ENCODE measurements at places on chromosomes 11 and 22.

- no peak for DNase-seq
Observed at GRCh38 chr22:30236875-30237274, 9.7 kb downstream of the LIF start.

DNA sequence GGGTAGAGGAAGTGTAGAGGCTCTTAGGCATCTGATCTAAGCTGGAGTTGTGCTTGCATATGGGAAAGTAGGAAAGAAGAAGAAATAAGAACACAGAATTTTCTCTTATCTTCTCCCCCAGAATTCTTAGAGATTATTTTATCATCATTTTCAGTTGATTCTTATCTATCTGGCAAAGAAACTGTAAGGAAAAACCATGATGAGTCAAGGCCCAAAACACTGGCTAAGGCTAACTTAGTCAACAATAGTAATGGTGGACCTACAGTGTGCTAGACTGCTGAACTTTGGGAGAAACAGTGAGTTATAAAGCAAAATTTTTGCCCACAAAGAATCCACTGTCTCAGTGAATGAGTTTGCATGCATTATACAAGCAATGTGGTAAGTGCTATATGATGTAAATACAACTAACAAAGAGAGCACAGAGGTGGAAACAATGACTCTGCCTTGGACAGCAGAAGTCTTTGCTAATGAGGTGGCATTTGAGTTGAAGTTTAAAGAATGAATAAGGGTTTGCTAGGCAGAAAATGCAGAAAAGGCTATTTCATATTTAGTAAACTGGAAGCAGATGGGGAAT is 344.5 kb upstream of the PLET1 start:
- no peak for DNase-seq

GRCh38 chr22:19874307-19875060 is 19.8 kb upstream of the GNB1L start:
- DNase-seq, result no peak

- DNase-seq, result no peak
Observed at GRCh38 chr11:19849107-19849789, 136.6 kb downstream of the NAV2 start.

- no peak for DNase-seq
Observed at GRCh38 chr22:36363349-36363981, 24.3 kb downstream of the MYH9 start.

- DNase-seq, result no peak
Observed at GRCh38 chr11:1643146-1643690, 13.6 kb downstream of the KRTAP5-5 start.

DNA sequence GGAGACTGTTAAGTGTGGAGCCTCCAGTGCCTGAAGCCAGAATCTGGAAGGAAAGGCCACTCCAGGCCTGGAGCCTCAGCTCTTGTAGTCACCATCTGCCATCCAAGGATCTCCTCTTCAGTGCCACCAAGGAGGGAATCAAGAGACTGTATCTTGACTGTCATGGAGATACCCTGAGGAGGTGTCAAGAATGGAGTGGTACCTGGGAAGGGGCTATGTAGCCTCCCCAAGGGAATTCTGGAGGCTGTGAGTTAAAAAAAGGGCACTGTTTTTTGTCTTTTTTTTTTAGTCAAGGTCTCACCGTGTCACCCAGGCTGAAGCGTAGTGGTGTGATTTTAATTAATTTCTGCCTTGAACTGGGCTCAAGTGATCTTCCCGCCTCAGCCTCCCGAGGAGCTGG is 3.2 kb upstream of the C22orf15 start:
- DNase-seq, result no peak

GRCh38 chr22:31230155-31230870 is 18.2 kb downstream of the LIMK2 start:
- peak; percentile 66 for DNase-seq

DNA sequence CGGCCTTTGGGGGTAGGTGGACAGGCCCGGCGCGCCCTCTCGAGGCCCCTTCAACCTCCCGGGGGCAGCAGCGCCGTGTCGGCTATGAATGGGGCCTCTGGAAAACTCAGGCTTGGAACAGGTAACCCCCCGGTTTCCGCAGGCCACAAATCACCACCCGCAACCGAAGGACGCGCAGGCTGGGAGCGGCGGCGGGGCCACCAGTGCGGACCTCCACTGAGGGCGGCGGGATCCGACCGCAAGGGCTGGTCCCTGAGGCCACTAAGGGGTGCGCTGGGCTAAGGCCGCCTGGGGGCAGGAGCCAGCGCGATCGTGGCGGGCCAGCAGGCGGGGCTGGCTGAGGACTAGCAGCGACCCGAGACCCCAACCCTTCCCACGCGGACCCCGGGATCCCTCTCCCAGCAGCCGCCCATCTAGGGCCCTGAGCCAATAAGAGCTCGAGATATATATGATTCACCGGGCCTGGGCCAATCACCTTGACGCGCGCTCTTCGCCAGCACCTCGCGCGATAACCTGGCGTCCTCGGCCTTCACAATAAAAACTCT is 609 bp upstream of the ATF4 start:
- DNase-seq, result peak; percentile 95

DNA sequence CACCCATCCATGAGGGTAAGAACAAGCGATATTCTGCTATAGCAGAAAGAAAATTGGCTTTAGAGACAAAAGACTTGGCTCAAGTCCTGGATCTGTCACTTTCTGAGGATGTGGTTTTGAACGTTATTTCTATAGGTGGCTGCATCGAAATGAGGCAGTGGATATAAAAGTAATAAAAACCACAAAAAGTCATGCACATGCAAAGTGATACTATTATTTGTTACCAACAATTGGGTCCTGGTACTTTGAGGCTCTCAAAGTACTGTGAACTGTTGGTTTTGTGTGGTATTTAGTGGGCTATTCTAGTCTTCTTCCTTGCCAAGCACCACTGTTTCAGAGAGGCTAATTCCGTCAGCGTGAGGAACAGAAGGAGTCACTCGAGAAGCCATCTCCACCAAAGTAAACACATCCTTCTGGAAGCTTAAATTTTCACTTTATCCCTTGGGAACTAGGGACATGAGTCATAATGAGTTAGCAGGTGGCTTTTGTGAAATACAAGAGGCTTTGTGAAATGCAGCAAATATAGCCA is 13.1 kb downstream of the UBASH3B start:
- DNase-seq, result no peak

DNA sequence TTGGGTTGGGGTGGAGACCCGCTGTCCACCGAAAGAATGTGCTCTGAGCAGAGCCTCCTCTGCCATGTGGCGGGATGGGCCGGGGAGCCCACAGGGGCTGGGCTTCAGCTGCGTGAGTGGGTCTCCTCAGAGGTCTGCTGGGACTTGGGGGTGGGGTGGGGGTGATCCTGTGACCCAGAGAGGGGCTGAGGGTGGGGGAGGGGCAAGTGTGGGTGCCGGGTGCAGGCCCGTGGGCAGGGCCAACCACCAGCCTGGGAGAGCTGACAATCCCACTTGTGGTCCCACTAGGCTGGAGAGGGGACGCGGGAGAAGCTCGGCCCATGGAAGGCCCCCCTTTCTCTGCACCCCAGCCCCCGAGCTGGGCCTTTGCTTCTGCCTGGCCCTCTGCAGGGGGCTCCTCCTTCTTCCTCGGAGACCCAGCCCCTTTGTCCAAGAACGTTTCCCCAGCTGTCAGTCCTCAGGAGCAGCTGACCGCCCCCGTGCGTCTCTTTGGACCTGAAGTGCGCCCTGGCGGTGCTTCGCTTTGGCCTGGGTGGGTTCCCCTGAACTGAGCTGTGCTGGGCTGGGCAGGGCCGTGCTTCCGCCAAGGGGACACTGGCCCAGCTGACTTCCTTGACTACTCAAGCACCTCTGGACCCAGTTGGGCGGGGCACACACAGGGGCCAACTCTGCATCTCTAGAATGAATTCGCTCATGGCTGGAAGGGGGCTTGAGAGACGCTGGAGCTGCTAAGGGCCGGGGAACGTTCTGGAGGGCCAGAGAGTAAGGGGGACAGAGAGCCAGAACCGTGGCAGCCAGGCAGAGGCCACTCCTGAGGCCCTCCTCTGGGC is 30.2 kb downstream of the OSBPL5 start:
- DNase-seq, result no peak

GRCh38 chr11:105641433-105641832 is 31.6 kb downstream of the GRIA4 start:
- no peak for DNase-seq

DNA sequence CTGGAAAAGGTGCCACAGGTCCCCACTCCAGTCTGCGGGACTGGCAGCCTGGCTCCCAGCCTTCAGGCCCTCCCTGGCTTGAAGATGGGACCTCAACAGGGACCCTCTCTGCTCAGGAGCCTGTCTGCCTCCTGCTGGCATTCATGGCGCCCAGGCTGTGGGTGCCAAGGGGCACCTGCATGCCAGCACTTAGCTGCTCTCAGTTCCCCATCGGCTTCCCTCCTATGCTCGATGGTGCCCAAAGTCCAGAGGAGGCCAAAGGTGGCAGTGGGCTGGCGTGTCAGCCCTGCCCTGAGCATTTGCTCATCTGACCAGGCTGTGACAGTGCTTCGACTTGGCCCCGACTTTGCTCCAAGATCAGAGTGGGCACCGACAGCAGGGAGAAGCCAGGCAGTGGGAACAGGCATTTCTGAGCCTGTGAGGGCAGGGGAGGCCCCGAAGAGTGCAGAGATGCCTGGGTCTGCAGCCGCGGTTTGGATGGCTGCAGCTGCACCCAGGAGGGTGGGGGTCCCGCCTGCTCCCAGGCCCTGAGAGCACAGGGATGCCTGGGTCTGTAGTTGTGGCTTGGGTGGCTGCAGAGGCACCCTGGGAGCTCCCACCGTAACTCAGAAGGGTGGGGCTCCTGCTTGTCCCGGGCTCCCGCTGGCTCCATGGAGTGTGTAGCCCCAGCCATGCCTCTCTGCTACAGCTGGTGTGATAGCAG is 463.6 kb downstream of the TBC1D22A start:
- DNase-seq, result no peak

- no peak for DNase-seq
Observed at GRCh38 chr11:72406540-72407527, 27.5 kb downstream of the CLPB start.

DNA sequence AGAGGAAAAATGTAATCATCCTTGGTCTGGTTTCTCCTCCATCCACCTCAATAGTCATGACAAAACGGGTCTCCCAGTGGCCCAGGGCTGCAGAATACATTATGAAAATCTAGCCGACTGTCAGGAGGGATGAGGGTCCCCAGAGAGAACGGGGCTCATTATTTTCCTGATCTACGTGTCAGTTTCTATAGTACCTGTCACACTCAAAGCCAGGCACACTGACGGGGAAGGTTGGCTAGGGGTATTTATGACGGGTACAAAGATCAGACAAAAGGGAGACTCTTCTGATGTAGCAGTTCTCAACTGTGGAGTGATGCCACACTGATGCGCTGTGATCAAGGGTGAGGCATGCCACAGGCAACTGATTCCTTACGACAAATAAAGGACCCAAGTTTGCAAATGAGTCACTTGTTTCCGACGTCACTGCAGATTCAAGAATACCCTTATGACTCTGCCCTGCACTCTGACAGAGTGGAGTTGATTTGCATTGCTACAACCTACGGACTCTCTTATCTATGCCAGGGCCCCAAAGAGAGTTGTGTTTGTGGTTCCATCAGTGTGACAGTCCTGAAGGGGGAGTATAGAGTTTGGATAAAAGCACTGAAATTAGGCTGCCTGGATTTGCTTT is 188.2 kb upstream of the TBCEL start:
- no peak for DNase-seq

DNA sequence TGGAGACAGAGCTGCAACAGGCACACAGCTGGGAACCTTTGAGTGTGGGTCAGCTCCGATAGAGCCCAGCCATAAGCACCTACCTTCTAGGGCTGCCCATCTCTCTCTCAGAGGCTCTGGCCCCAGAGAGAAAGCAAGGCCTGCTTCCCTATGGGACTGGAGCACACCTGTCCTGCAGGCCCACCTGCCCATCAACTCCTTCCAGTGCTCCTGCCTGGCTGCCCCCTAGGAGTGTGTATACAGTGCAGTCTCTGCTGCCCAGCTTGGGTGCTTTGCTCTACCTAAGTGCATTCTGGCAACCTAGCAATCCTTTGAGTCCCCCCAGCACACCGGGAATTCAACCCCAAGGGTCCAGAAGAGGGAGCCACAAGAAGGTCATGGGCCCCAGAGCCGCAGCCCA is 21.0 kb downstream of the OR8G5 start:
- no peak for DNase-seq

DNA sequence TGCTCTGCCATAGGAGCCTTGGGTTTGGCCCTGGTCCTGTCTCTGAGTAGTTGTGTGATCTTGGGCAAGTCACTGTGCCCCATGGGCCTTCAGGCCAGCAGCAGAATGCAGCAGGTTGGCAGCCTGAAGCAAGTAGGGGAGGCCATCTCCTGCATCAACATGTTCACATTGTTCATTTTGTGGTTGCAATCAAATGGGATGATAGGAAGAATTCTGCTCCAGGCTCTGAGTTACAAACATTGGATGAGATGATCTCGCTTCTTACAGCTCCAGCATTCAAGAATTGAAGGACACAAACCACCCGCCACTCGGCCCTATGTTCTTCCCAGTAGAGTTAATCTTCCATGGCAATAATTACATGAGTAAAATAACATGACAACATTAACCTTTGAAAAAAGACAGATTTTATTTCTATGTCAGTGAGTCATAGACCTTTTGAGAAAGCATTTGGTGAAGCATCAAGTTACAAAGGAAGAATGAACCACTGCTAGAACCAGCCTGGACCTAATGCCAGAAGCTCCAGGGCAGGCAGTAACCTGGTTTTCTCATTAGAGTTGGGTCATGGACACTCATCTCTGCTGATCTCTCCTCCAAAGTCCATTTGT is 308.3 kb upstream of the NCAM1 start:
- no peak for DNase-seq

DNA sequence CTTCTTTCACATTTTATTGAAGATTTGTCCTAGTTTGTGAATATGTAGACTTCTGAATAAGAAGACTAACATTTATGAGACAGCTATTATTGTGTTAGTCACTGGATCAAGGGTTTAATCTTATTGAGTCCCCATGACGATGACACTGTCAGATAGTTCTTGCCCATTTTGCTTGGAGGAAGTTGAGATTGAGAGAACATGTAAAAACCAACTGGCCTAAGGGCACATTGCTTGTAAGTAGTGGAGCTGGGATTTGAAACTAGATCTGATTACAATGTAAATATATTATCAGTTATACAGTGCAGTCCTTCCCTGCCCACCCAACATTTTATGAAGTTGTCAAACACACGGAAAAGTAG is 134.7 kb downstream of the HIPK3 start:
- DNase-seq, result no peak

DNA sequence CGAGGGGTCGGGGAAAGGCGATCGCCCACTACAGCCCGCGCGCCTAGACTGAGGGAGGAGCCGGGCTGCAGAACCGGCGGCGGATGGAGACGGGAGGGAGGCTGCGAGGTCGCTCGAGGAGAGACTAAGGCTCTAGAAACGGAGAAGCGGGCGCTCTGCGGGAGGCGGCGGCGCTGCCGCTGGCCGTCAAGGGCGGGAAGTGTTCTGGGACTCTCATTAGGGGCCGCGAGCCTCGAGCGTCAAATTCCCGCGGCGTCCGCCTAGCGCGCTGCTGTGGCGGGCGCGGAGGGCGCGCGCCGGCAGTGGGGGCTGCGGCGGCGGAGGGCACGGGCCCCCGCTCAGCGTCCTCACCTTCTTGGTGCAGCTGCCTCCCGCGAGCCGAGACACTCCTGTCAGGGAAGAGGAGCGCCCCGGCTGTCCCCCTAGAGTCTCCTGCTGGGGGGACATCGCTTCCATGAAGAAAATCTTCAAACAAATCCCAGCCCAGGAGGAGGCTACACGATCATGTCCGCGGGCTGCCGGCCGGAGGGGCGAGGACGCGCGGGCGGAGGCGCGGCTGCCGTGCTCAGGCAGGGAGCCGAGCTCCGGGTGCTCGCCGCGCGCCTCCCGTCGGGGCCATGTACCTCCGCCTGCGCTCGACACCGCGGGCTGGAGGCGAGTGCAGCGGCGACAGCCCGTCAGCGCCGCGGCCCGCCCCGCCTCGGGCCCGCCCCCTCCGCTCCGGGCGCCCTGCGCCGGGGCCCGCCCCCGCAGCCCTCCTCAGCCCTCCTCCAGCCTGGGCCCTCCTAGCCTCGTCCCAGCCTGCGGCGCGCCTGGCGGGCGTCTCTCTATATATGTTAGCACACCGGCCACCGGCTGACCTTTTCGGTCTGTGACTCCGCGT is at the start of gene ARHGAP20:
Gene ARHGAP20 (minus strand): TSS at position 662 of the 883 bp plus-strand sequence. CDS start 206 bp downstream, at position 456.
- peak; percentile 83 for DNase-seq
